RCC 7860 (cell line): ENCODE measurements at places on chromosomes 5 and 9.

- DNase-seq = no peak
These were observed 499.0 kb downstream of the ACTL7B start for GRCh38 chr9:108356806-108357205.

DNA sequence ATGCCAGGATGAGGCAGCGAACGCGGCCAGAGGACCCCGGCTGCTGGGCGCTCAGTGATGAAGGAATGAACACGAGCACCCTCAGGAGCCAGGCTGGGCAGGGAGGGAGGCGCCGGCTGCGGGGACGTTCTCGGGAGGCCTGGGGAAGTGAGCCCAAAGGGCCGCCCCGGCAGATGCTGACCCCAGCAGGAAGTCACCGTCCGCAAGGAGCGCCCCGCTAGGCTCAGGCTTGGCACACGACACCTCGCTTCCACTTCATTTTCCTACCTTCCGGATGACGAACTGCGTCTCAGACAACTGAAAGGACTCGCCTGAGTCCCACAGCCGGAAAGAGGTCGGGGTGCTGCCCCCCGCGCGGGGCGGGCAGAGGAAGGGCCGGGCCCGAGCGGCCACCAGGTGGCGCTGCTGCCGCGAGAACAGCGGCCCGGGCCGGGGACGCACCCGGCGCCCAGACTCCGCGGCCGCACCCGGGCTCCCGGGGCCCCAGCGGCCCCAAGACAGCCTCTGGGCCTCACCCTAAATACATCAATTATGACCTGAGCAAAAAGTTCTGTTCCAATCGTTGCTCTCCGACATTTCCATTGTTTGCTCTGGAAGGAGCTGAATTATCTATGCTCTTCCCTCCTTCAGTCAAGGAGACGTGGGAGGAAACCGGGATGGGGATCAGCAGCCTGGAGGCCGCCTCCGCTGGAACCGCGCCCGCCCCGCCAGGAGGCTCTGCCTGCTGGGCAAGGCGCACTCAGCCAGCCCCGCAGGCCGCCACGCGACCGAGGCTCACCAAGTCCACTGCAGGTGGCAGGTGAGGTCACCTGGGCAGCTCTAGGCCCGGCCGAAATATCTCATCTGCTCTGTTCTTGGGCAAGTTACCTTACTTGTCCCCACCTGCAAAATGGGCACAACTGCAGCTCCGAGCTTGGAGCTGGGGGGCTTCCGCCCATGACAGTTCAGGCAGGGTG is 107.0 kb downstream of the ZNF354C start:
- no peak for DNase-seq

- DNase-seq = peak; percentile 70
These were observed 31.8 kb downstream of the FABP6 start for GRCh38 chr5:160260881-160261815.

- DNase-seq = no peak
These were observed 1126.9 kb upstream of the DMAC1 start for GRCh38 chr9:8926461-8926860.

- no peak for DNase-seq
These were observed 58.0 kb downstream of the GPR21 start for GRCh38 chr9:123091459-123091858.

- DNase-seq = no peak
These were observed 31.6 kb upstream of the STK32A start for GRCh38 chr5:147203213-147203612.

- no peak for DNase-seq
These were observed 13.6 kb upstream of the CXXC5 start for GRCh38 chr5:139634541-139634940.

GRCh38 chr5:134543820-134544614 is 18.5 kb downstream of the JADE2 start:
- DNase-seq = no peak

GRCh38 chr9:121568343-121569265 is 69.0 kb upstream of the GGTA1 start:
- DNase-seq = no peak

DNA sequence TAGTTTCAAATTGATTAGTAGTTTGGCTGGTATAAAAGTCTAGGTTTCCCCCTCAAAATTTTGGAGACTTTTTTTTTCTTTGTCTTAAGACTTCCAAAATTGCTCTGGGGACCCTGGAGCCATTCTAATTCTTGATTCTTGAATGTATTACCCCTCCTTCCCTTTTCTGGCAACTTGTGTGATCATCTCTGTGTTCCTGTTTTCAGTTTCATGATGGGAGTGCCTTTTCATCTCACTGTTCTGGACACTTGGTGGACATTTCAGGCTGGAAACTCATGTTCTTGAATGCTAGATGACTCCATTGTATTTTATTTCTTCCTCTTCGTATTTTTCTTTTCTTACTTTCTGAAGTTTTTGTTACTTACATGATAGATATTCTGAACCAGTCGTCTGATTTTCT is 57.3 kb upstream of the LRRC70 start:
- no peak for DNase-seq

DNA sequence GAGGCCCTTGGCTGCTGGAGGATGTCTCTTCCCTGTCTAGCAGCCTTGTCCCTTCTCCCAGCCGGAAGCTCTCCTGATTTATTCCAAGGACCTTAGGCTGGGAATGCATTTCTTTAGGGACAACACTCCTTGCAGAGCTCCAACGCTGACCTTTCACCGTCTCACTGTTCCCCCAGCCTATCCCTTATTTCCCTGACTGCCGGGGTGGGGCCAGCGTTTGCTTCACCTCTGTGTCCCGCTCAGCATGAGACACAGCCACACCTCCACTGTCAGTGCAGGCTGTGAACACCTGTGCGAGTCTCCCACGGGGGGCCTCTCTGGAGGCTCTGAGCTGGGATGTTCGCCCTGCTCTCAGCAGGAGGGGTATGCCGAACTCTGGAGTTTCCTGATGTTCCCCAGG is 106.2 kb upstream of the FCN2 start:
- DNase-seq = no peak

DNA sequence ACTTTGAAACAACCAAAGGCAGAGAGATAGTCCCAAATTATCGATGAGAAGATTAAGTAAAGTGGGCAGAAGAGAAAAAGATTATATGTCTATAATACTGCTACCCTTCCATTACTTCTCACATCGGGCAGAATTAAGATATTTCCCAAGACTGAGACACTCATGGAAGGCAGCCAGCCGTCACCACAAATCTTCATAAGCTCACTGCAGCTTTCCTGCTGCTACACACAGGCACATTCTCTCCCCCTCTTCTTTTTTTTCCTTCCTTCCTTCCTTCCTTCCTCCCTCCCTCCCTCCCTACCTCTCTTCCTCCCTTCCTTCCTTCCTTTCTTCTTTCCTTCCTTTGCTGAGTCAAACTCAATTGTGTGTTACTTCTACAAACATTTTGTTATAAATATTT is 58.7 kb upstream of the SPATA31C2 start:
- no peak for DNase-seq

DNA sequence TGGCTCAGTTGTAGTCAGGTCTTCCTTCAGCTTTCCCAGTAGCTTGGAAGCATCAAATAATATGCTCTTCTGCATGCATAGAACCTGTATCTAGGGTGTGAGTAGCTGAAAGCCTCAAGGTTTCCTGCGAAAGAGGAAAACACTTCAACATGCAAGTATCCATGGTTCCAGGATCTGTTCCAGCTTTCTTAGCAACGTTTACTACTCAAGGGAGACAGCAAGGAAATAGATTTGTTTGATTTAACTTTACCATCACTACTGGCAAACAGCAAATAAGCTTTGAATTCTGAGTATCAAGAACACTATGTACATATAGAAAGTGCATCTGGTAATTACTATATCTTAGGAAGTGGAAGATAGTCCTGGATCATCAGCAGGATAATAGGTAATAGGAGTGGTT is 341.0 kb downstream of the PRR16 start:
- no peak for DNase-seq

- no peak for DNase-seq
These were observed 379.0 kb upstream of the GRAMD2B start for GRCh38 chr5:126044111-126044668.

- no peak for DNase-seq
These were observed 114.5 kb upstream of the SPRY4 start for GRCh38 chr5:142439207-142439860.

GRCh38 chr9:69370430-69370829 is 45.4 kb downstream of the ENTREP1 start:
- peak; percentile 36 for DNase-seq

DNA sequence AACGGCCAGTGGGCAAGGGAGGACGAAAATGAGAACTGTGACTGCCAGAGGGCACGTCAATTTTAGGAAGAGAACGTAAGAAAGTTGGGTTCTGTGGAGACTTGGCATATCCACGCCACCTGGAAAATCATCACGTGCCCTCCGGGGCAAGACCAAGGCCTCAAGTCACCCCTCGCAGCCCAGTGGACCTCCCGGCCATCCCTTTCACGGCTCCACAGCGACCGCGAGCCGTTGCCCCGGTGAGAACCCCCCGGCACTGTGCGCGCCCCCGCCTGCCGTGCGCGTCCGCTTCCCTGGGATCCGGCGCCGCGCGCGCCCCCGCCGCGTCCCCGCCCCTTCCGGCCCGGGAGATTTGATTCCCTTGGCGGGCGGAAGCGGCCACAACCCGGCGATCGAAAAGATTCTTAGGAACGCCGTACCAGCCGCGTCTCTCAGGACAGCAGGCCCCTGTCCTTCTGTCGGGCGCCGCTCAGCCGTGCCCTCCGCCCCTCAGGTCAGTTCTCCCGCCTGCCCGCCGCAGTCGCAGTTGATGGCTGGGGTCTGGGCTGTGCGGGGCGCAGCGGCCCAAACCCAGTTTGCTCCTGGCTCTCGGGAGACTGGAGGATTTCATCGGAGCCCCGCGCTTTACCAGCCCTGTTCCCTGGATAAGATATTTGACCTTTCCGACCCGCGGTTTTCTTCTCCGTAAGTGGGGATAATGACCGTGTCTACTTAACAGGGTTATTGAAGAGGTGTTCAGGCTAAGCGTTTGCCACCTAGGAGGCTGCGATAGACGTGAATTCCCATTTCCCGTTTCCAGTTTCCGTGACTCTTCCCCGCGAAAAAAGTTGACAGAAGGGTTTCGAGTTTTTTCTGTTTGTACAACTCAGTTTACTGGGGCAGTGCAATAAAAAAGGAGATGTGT is at the start of gene MELK:
TSS of gene MELK (plus strand) at position 381 of the 904 bp plus-strand sequence. CDS start 8,787 bp downstream, outside the sequence.
- DNase-seq = peak; percentile 40

DNA sequence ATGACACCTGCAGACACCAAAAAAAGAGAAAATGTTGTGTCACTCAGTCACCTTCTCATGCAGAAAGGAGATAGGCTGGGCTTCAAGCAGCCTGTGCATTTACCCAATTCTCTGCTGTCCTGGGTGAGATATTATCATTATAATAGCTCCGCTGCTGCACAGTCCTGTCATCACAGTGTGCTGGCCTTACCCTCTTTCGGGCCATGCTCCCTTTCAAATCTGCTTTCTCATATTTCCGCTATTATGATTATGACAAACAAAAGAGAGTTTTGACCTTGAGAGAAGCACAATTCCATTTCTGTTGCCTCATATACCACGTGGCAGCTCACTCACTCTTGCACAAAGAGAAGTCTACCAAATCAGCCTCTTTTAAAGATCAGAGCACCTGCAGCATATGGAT is 1350.1 kb upstream of the ACO1 start:
- DNase-seq = no peak

DNA sequence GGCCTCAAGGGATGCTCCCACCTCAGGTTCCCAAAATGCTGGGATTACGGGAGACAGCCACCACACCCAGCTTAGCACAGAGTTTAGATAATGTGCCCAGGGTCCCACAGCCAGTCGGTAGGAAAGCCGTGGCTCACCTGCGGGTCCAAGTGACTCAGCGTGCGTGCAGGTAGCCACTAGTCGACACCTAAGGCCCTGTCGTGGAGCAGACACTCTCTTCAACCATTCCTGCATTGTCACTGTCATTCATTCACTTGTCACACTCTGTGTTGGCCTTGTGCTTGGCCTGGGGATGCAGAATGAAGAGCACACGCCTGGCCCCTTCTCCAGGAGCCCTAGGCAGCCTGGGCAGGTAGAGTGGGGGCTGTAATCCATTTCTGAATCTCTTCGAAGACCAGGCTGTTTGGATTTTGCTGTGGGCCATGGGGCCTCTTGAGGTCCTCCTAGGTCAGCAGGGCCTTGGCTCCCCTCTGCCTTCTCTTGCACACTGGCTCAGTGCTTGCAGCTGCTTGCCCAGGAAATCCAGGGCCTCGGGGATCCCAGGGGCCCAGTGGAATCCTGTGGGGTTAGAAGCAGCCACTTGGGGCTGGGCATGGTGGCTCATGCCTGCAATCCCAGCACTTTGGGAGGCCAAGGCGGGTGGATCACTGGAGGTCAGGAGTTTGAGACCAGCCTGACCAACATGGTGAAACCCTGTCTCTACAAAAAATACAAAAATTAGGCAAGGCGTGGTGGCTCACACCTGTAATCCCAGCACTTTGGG is 6.1 kb upstream of the AIF1L start:
- DNase-seq = no peak

- peak; percentile 33 for DNase-seq
These were observed 9.0 kb downstream of the CD274 start for GRCh38 chr9:5459289-5459829.

DNA sequence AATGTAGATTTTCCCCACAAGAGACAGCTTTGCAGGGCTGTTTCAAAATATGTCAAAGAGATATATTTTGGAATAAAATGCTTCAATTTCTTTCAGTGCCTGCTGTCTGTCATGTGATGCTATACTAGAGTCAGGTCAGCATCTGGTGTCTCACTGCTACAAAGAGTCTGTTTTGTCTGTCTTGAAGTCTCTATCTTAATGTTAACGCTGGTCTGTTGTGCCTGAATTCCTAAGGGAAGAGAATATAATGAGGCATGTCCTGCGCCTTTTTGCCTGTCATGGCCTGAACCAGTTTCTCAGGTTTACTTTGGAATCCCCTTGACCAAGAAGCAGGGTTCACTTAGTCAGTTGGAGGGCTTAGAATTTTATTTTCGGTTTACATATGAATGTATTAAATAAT is 176.4 kb downstream of the PDZD2 start:
- DNase-seq = no peak
